ENCODE measurements at places on chromosomes 4 and X. TPM values are rescaled to one million over a fixed set of nuclear protein-coding genes. Genes with fewer than 3 reads are reported as not detected.

TEX13C gene
- total RNA-seq = not detected

GRCh38 chr4:147651563-147651962, 32.4 kb downstream of the PRMT9 start:
- no peak for DNase-seq

DNA sequence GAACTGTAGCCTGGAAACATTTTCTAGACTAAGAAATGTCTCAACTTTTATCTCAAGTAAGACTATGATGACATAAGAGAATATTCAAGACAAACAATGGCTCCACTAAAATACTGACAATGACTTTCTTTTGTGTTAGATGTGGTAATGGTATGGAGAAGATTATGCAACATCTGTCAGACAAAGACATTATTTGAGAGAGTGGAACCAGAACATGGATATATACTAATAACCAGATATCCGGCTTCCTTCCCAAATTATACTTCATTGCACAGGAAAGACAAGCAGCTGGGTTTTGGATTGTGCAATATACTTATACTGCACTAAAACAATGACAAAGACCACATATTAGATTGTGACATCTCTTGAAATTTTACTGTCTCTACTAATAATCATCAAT, 290.8 kb upstream of the GIMD1 start:
- DNase-seq = no peak

- DNase-seq = no peak
Measured at GRCh38 chrX:9285342-9285771, 179.5 kb upstream of the TBL1X start.

ZNF595 gene
- 17.5 TPM for total RNA-seq

- DNase-seq = no peak
Measured at GRCh38 chr4:54942721-54943120, 182.7 kb downstream of the KDR start.

Data from mucosa of descending colon (tissue), 3 donors.